ENCODE measurements at places on chromosomes 13 and 19.

DNA sequence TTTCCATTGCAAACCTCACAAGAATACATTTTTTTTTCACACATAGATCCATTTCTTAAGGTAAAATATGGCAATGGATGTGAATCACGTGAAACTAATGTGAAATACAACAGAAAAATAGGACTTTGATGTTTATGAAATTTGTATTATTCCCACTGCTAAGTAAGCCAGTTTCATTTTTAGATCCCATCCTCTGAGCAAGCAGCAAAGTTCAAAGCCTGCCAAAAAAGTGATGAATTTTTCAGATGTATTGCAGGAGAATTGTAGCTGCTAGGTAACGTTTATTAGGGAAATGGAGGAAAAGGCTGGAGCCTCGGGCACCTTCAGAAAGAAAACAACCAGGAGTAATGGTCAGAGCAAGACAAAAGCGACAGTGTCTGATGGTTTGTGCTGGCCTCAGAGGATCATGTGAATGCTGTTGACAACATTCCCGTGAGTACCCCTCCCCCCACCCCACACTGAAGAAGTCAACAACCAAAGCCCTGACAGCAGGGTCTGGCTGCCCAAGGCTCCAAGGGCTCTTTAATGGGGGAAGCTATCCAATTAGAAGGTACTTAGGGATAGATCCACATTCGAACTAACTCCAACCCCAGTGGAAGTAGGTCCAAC, 95.5 kb downstream of the OXGR1 start:
- no peak for DNase-seq

DNA sequence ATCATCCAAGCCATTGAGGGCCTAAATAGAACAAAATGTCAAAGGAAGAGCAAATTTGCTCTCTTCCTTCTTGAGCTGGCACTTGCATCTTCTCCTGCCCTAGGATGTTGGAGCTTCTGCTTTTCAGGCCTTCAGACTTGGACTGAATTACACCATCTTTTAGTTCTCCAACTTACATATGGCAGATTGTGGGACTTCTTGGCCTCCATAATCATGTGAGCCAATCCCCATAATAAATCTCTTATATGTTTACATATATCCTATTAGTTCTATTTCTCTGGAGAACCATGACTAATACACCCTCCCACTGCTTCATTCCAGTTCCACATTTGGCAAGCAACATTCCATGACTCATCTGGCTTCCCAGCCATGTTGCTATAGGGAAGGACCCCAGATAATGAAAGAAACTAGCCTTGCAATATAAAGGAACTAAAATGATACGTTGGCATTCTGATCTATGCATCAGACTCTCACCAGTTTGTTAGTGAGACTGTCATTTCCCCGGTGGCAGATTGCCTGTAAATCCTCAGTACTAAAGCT, 11.0 kb upstream of the ACOD1 start:
- DNase-seq, result no peak

GRCh38 chr13:65154661-65155447, 2075.3 kb downstream of the PCDH9 start:
- DNase-seq, result no peak

GRCh38 chr13:52712385-52712784, 27.2 kb downstream of the CNMD start:
- no peak for DNase-seq

DNA sequence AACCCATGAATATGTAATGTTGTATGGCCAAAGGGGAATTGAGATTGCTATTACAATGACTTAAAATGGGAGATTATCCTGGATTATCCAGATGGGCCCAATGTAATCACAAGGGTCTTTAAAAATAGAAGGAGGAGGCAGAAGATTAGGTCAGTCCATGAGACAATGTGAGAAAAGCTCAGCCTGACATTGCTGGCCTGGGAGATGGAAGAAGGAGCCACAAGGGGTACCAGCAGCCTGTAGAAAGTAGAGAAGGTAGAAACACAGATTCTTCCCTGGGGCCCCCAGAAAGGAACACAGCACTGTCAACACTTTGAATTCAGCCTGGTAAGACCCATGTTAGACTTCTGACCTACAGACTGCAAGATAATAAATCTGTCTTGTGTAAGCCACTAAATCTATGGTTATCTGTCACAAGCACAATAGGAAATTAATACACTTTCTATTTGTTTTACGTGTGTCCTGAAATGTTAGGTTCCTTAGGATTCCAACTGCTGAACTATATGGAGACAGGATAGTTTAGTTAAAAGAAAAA, 132.9 kb upstream of the SERP2 start:
- no peak for DNase-seq

- DNase-seq, result no peak
Observed at GRCh38 chr19:6239871-6240676, 39.7 kb downstream of the MLLT1 start.

- DNase-seq, result no peak
Observed at GRCh38 chr19:45814166-45814780, 835 bp downstream of the RSPH6A start.

- DNase-seq, result no peak
Observed at GRCh38 chr19:38046254-38047048, 139.4 kb downstream of the SIPA1L3 start.

- no peak for DNase-seq
Observed at GRCh38 chr19:49421039-49421877, 2.0 kb downstream of the PTH2 start.

DNA sequence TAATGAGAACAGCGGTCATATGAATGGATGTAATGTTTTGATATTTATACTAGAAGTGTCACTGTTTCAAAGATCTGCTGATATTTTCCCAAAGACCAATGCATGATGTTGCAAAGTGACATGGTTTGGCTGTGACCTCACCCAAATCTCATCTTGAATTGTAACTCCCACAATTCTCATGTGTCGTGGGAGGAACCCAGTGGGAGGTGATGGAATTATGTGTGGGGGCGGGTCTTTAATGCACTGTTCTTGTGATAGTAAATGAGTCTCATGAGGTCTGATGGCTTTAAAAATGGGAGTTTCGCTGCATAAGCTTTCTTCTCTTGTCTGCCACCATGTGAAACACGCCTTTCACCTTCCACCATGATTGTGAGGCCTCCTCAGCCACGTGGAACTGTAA, 98.3 kb downstream of the AKAP11 start:
- DNase-seq, result no peak

DNA sequence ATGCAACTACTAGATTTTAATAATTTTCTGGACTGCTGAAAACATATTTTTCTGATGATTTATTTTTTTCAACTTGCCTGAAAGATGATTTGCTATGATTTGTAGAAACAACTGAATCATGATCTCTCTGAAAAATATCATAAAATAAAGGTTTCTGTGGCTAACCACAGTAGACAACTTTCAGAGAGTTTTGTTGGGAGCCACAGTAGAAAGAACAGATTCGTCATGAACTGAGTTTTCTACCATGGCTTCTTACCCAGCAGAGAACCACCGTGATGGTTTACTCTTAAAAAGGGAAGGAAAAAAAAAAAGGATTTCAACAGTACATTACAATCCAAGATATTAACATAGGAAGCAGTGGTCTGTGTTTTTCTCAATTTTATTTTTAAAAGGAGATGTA, 18.0 kb downstream of the ZAR1L start:
- no peak for DNase-seq

DNA sequence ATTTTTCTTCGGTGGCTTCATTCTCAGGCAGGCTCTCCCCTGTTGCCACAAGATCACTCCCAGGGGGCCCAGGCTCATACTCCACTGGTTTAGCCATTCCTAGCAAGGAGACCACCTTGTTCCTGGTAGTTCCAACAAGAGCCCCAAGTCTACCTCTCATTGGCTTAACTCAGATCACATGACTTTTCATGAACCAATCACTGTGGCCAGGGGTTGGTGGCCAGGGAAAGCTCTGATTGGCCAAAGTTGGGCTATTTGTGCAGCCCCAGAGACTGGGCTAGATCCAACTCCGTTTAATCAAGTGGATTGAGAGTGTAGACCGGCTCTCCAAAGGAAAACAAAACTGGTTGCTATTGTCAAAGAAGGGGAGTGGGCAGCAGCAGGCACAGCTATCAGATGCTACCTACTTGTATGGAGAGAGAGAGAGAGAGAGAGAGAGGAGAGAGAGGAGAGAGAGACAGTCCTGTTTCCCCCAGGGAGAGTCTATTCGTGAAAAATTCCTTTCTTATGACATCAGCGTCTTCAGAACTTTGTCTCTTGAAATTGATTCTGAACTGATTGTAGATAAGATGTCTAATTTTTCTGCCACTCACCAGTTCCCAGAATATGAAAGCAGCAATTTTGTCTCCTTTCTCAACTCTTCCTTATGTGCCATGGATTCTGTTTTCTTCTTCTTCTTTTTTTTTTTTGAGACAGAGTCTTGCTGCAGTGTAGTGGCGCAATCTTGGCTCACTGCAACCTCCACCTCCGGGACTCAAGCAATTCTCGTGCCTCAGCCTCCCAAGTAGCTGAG, 5.9 kb downstream of the CEACAM19 start:
- DNase-seq, result no peak

DNA sequence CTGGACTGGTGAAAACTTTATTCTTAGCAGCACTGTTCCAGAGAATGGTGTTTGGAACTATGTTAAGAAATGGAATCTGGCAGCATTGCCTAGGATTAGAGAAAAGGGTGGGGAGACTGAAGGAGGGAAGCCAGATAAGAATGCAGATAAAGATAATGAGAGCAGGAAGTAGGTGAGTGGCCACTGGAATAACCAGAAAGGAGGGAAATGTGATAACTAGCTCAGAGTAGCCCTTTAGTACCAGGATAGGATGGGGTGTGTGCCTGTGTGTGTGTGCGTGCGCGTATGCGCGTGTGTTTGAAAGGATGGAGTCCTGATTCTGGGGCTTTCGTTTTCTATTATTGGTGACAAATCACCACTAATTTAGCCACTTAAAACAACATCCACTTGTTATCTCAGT, 33.4 kb upstream of the FRY start:
- DNase-seq, result no peak

DNA sequence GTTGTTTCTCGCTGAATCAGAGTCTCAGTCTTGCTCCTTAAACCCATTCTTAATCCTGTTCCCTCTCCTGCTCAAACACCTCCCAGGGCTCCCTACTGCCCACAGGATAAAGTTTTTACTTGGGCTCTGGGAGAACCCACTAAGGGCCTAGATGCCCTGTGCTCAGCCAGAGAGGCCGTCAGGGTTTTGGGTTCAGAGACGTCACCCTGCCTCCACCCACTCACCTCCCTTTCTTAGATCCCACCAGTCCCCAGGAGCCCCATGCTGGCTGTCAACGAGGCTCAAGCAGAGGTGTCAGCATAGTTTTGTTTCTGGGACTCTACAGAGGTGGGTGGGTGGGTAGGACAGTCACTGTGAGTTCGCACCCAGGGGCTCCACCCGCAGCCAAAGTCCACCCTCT, 15.5 kb upstream of the CYP4F2 start:
- DNase-seq, result no peak

GRCh38 chr19:45443462-45444317, 20.0 kb upstream of the ERCC1 start:
- no peak for DNase-seq

DNA sequence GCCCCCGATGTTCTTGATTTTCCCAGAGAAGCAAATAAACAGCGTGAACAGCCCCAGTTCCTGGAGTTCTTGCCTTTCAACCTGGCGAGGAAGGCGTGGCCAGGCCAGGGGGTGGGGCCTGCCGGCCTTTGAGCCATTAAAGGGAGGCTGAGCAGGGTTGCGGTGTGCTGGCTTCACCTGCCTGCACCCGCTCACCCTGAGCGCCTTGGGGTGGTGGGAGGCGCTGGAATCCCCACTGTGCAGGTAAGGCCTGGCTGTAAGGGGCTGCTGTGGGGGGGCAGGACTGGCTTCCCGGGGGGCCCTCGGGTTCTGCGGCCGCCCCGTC, 2.7 kb upstream of the MISP start:
- no peak for DNase-seq

DNA sequence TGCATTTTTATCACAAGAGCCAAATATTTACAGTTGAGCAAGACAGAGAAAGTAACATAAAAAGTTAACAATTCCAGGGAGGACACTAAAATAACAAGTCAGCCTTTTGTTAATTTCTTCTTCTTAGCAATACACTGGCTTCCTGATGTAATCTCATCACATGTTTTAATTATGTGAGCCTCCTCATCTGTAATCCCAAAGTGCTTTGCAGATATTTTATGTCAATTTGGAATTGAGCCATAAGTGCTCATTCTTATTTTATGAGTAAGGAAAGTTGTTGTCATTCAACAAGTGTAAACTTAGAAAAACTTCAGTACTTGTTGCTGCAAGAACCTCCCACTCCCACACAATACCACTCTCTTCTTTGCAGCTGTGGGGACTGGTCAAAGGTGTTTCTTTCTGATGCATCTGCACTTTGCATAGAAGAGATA, 223.6 kb downstream of the GPC6 start:
- no peak for DNase-seq

DNA sequence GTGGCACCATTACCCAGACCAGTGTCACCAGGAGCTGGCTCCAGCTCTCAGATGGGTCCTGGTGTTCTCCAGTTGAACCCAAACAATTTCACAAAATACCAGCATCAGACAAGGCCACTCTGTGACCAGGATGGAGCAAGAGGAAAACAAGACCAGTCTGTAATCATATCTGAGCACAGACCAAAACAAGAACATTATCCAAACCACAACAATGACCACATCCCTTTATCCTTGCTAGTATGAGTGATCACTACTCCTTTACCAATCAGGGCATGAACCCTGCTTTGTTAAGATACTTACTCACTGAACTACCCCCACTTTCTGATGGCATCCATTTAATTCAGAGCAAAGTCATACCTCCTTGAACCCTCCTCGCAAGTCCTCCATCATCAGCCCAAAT, 145.9 kb downstream of the NUFIP1 start:
- no peak for DNase-seq
